ENCODE measurements at places on chromosomes 11 and 22.

DNA sequence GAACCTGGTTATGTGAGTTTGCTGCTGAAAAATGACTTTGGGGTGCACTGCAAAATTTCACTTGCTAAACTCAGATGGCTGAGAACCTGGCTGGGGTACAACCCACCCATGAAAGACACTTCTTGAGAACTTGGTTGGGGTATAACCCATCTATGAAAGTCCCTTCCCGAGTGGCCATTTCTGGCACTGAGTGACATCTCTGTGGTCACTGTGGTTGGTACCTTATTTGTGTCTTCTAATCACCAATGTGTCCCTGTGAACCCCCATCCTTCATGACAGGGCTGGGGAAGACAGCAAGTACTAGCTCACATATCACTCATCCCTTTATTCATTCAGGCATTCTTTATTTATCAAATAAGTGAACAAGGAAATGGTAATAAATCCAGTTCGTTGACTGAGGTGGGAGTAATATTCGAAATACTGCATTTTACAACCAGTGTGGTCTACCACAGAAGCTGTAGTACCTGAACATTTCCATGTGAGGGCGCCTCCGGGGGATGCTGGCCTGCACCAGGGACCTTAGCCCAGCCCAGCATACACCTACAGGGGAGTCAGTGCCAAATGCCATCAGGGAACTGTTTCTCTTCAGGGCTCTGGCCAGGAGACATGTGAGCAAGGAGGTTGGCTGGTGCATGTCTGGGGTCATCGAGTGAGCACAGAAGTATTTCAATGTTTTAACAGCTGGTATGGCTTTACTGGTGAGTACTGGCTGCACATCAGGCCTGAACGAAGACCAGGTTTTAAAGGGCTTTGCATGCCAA is 122.1 kb downstream of the CSNK2A3 start:
- no peak for DNase-seq

DNA sequence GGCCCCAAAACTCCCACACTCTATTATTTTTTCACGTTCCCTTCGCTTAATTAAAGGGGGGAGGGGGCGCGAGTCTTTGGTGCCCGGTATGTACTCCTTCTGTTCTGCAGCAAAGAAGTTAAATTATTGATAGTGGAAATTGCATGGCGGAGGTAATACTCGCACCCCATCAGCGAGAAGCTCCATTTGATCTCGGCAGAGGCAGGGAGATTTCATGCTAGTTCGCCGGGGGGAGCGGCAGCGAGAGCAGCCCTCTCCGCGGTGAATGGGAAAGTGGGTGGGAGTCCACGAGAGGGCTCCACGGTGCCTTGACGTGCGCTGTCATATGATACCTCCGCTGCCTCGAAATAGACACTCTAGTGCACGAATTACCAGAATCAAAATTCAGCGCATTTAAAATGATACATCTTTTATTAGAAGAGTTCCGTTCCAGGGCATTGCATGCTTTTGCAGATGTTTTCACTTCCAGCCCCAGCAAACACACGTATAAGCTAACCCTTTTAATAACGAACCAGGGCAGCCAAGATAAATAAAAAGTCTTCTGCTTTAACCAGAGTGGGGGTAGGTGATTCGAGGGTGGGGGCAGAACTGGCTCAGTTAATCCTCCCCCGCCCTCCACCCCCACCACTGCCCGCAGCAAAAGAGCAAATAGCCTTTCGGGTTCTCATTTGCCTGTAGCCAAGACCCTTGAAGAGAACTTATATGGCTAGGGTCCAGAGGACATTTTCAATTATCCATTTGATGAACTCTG is 1.3 kb upstream of the BDNF start:
- DNase-seq = peak; percentile 69

DNA sequence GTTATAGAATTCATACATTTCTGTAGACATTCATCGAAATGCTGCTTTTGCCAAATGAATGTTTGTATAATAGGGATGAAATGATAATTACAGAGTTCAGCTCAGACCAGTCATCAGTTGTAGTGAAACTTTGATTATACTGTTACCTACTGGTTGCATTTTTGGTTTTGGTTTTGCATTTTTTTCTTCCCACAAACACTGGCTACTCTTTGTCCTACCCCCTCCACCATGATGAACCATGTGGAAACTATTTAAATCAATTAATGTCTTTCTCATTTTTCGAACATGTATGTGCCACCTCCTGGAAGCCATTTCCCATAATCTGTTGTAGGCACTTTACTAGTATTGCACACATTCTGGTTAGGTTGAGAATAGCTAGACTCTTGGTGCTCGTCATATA is 75.3 kb upstream of the MTNR1B start:
- DNase-seq = no peak

- DNase-seq = peak; percentile 44
Measured at GRCh38 chr22:44357966-44358465, 45.3 kb upstream of the SHISAL1 start.

DNA sequence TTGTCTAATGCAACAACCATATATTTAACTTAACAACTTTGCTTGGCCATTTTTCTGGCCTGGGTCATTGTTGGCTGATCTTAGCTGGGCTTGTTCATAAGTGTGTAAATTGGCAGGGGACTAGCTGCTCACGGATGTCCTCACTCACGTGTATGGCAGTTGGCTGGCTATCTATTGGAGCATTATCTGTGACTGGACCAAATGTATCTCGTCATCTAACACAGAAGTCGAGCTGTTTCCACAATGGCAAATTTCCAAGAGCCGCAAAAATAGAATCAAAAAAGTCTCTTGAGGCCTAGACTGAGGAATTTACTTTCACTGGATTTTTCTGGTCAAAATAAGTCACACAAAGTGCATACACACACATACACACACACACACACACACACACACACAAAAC is 893.3 kb downstream of the FAM181B start:
- peak; percentile 83 for DNase-seq

- DNase-seq = no peak
Measured at GRCh38 chr11:36750349-36750748, 152.3 kb upstream of the RAG2 start.

GRCh38 chr11:2846056-2846455 is 39.5 kb downstream of the CDKN1C start:
- DNase-seq = no peak

GRCh38 chr11:86220653-86221052 is 23.9 kb upstream of the EED start:
- no peak for DNase-seq

DNA sequence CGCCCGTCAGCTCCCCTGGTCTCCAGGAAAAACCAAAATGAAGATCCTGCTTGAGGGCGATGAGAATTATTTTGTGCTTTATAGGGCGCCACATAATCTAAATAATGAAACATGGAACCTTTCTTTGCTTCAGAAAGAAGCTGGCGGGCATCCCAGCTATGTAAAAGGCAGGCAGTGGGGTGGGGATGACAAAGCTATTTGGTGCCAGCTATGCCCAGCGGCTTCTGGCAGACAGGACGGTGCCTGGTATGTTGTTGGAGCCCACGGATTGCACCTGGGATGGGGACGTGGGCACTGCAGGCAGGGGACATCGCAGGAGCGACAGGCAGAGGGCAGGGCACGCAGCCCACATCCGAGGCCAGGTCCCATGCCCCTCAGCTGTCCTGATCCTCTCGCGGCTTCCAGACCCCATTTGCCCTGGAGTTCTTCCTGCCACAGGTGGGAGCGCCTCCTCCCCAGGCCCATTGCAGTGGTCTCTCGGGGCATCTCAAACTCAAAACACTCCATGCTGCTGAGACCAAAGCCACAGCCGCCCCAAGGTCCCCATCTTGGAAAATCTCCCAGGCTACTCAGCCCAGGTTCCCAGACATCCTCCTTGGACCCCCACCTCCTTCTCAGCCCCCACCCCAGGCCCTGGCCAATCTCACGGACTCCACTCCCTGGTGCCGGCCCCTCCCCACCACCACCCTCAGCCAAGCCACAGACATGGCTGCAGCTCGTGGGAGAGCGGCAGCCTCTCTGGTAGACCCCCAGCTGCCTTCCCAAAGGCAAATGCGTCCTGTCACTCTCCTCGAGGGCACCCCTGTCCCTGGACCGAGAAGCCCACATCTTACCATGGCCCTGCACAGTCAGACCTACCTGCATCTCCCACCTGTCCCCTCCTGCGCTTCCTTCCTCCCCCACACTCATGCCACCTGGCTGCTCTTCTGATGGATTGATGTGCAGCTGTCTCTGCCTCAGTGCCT is 45.7 kb downstream of the SHISAL1 start:
- DNase-seq = no peak

- no peak for DNase-seq
Measured at GRCh38 chr11:46393759-46394158, 2.2 kb upstream of the CHRM4 start.

DNA sequence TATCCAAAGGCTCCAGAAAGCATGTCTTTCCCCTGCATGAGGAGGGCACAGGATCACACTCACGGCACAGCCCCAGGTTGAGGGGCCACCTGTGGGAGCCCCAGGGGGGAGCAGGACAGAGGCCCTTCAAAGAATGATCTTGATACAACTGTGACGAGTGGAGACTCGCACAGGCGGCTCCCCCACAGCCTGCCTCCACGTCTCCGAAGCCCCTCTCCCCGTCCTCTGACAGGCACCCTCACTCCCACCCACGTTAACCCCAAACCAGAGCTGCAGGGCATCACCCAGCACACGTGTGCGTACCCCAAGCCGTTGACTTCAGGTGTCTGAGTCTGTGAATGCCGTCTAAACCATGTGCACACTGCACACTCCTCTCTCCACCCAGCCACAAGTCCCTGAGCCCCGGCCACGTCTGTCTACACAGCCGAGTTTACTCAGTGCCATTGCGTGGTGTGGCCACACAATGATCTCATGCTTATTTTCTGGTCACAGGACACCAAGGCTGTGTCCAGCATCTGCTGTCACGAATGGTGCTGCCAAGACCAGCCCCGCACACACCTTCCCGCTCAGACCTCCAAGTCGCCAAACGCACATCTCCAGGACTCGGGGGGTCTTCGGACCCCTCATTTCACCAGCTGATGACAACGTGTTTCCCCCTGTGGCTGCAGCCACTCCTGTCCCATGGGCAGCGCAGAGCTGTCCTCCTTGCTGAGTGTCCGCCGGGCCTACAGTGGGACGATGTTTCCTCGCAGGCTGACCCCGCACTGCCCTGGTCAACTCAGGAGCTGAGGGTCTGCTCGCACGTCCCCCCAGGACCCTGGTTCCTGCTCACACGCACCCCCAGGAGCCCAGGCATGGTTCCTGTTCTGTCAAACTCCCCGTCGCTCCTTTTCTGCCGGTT is 251.2 kb downstream of the BRD1 start:
- no peak for DNase-seq

DNA sequence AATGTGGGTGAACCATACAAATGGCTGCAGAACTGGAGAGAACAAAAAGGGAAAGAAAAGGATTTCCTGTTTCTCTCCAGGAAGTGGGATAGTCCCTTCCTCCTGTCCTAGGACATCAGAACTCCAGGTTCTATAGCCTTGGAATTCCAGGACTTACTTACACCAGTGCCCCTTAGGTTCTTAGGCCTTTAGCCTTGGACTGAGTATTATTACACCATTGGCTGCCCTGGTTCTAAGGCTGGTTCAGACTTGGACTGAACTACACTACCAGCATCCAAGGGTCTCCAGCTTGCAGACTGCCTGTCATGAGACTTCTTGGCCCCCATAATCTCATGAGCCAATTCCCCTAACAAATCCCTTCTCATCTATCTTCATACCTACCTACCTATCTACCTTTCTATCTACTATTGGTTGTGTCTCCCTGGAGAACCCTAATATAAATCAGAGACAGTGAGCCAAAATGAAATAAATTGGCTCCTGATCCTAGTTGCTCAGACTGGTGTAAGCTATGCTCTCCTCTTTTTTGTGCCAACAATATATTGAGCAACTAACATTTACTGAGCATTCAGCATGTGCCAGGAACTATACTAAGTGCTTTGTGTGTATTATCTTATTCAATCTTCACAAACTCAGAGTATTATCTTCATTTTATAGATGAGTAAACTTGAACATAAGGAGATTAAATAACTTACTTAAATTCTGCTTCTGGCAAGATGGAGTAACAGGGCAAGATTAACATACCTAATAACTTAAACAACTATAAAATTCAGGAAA is 303.7 kb downstream of the TTC28 start:
- peak; percentile 50 for DNase-seq
